ENCODE measurements at places on chromosomes 3 and 15.

DNA sequence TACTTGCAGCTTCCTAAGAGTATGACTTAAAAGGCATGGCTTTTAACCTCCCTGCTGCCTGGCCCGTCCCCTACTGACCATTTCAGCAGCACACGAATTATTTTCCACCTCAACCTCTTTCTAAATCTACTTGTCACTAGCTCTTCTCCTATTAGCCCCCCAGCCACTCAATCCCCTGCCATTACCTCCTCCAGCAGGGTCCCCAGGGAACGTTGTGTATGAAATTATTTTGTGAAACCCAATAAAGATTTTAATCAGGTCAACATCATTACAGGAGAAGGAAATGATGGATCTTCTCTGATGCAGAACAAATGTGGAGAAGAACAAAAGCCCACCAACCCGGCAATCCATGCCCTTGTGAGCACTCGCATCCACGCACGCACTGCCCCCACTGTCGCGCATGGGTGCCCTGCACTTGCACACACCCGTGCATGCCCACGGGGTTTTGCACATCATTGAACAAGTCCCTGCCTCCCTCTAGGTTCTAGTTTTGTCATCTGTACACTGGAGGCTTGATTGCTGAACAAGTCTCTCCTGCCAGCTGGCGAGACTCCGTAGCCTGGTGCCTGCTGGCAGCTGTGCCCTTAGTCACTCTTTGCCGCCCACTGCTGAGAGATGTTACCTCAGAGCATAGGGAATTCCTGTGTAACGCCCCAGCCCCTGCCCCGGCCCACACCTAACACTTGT lies 51.6 kb downstream of the LINGO1 start:
- no peak for DNase-seq

DNA sequence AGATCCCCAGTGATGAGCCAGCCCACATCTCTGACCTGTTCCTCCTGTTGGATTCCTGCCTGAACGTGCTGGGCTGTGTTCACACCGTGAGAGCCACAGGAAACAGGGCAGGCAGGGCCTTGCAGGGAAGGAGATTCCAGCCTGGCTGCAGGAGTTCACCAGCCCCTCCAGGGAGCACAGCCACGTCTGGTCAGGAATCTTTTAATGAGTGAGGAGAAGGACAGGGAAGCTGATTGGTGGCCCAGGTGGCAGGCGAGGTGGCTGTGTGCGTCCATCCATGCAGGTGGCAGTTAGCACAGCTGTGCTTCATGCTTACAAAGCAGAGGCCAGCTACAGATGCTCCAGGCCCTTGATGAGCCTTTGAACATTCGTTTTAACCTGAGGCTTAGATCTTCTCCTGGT lies 10.5 kb downstream of the LRRK1 start:
- no peak for DNase-seq

DNA sequence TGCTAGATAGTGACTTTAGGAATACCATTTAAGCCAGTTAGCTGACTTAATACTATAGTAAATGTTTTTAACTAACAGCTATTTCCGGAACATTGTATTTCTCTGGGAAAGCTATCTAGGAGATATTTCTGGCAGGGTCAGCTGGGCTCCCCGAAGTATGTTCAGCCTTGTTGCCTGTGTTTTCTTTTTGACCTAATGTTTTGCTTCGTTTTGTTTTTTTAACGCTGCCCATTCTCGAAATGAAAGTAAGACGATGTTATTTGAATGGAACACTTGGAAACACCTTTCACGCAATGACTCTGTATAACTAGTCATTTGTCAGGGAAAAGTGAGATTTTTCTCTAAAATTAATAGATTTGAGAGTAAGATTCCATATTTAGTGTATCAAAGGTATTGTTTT lies 702.9 kb upstream of the NAALADL2 start:
- no peak for DNase-seq

DNA sequence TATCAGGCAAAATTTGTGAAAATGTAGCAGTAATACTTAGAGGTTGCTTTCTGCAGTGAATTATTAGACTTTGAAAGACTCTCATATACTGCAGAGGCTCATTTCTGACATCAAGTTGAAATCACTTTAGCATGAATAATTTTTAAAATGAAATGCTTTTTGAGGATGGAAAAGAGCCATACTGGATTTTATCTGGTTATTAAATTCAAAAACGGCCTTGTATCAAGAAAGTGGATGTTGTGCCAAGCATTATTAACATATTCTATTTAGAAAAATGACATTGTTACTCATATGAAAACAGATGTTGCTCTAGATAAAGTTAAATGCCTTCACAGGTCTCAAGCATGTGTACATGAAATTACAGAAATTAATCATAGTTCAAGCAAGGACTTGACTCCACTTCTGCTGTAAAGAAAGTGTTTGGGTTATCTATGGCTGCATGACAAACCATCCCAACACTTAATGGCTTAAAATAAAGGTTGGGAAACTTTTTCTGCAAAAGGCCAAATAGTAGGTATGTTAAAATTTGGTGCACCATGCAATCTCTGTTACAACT lies 64.5 kb upstream of the ZNF280D start:
- no peak for DNase-seq

DNA sequence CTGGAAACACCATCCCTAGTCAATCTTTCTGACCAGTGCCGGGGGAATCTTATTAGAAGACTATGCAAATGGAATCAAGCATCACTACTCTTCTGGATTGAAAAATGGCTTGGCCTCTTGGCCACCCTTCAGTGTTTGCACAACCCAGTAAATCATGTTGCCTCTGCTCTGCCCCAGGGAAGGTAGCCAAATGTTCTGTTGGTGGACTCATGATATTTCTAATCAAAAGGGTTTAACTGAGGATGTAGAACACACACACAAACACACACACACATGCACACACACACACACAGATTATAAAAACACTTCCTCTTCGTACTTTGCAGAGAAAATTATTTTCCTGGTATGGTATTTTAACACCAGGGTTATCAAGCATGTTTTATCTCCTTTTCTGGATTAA lies 7.9 kb downstream of the RBP2 start:
- no peak for DNase-seq

- DNase-seq = no peak
Observed at GRCh38 chr3:100560426-100560825, 49.0 kb upstream of the ADGRG7 start.

DNA sequence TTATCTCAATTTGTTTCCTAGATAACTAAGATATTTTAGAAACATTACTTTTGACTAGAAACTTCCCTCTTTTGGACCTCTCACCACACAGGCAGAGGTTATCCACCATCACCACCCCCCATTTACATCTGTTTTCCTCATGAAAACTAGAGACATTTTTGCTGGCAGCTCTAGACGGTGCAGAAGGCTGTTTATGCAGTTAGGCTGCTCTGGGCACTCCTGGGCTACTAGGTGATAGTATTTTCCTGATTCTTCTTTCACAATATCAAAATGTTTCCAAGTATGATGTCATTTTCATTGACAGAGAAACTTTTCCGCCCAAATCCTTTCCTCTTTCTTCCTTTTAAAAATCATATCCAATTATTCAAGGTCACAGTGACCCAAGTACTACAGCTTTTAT lies 67.1 kb downstream of the PLOD2 start:
- DNase-seq = no peak

- DNase-seq = no peak
Observed at GRCh38 chr3:53588122-53588521, 93.7 kb downstream of the CACNA1D start.

GRCh38 chr3:185488465-185488864 lies 10.4 kb downstream of the TMEM41A start:
- no peak for DNase-seq

DNA sequence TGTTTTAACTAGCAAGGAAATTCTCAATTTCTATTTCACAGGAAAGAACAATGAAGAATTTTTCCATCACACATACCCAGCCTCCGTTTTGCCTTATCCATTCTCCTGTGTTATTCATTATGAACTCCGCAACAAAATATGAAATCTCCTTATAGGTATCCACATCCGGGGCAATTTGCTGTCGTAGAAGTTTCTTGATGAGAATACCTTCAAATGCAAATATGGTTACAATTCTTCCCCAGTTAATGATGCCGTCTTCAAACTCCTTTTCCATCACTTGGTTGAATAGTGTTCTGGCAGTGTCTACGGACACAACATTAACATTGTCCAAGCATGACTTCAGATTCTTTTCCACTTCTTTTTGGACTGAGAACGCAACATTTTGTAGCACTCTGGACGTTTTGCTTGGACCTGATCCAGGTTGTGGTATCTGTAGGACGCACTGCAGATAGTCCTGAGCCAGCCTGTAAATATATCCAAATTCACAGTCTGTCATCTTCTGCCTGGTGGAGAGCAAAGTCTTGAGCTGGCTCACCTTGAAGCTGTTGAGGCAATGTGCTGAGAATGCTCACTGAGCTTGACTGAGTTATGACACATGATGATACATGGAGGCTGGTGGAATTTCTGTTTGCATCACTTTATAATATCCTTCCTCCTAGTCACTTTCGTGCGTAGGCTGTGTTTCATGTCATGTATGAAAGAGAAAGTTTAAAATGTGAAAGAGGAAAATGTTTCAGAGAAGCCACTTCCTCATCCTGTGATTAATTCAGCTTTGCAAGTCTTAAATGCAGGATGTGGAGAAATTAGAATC lies at the start of gene BCL2A1:
TSS of gene BCL2A1 (minus strand) at position 573 of the 811 bp plus-strand sequence. CDS start at position 496, 77 bp downstream.
- peak; percentile 23 for DNase-seq

- DNase-seq = no peak
Observed at GRCh38 chr3:160544844-160545503, 20.4 kb downstream of the KPNA4 start.

GRCh38 chr15:64693134-64693533 lies 82.3 kb downstream of the RBPMS2 start:
- no peak for DNase-seq

DNA sequence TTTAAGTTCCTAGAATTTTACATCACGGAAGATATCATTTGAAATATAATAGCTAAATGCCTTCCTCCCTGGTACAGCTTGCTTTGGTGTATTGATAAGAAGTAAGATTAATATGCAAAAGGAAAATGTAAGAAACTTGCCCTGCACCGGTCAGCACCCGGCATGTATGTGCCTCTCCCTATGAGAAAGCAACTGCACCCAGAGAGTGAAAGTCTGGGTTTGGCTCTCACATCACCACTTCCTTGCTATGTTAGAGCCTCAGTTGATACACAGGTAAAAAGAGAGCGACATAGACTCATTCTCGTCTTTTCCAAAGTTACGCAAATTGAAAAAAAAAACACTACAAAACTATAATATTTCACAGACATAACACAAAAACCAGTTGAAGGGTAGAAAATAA lies 96.7 kb downstream of the FOXP1 start:
- DNase-seq = no peak

DNA sequence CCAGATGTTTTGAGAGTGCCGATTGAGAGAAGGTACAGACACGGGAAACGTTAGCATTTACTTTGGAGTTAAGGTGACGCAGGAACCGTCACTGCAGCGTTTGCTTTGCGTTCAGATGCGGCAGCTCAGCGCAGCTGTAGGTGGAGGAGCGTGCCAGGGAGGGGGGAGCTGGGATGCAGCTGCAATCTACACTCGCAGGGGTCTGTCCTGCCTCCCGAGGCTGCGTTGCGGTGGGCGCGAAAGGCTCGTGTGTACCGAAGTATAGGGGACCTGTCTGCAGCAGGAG lies 425 bp upstream of the FYTTD1 start:
- DNase-seq = no peak

- DNase-seq = no peak
Observed at GRCh38 chr3:44297255-44297654, 41.3 kb upstream of the TCAIM start.

DNA sequence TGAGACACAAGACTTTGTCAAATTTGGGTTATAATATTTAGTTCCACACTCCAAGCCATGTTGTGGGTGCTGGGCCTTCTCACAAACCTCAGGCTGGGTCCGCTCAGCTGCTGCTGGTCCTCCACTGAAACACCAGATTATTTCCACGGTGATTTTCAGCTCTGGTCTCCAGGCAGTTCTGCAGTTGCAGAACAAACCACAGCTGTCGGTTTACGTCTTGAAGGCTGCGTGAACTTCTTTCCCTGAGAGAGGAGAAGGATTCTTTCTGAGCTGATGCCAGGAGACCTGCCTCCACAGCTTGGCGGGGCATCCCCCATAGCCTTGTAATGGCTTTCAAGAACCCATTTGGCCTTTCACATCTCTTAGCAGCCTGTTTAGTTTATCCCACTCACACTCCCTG lies 16.2 kb downstream of the GALNT15 start:
- no peak for DNase-seq

- peak; percentile 21 for DNase-seq
Observed at GRCh38 chr3:49602877-49603411, 48.7 kb downstream of the BSN start.

- no peak for DNase-seq
Observed at GRCh38 chr3:136950623-136951022, 7.2 kb upstream of the IL20RB start.

DNA sequence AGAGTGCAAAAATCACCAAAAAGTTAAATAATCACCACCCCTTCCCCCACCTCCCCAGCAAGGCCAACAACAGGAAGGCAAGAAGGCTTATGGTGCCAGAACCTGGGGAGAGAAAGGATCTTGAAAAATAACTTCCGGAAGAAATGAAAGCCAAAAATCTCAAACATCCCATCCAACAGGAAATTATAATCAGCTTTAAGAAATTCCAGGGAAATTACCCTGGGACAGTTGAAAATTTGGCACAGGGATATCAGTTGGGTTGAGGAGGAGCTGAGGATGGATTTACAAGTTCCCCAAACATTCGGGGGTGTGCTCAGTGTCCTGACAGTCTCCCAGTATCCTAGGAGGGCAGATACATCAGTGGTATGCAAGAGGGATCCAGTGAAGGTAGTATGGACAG lies 82.7 kb downstream of the POLR2M start:
- DNase-seq = no peak

DNA sequence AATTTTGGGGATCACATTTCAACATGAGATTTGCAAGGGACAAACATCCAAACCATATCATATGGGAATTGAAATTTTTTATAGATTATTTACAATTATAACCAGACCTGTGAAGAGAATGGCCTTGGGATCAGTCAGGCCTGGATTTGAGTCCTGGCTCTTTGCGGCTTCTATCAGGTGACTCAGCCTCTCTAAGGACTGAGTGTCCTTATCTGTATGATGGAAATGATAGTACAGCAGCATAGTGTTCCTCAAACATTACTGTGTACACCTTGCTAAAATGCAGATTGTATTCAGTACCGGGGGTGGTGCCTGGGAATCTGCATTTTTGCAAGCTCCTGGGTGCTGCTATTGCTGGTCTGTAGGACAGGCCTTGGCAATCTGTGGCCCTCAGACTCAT lies 206.7 kb upstream of the PROK2 start:
- no peak for DNase-seq

DNA sequence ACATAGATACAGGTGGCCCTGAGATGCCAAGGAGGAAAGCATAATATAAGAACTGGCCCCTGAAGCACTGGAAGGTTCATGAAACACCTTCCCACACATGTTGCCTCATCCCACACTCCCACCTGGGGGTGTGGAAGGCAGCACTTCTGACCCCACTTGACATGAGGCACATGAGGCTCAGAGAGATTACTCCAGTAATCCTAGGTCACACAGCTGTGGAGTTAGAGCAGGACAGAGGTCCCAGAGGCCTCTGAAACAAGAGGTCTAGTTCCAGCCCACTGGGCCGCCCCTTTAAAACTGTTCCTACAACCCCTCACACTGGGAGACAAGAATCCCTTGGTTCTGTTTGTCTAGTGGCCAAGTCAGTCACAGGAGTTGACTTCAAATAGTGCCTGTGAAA lies 7.2 kb downstream of the SSUH2 start:
- DNase-seq = no peak

Data from stimulated activated CD4-positive, alpha-beta T cell treated with anti-CD3 and anti-CD28 coated beads, TNF-alpha, amount 100 ng/mL, for 1 hour (primary cell).